Omental fat pad (tissue), 4 donors: ENCODE measurements at places on chromosomes 3 and 15. TPM values are rescaled to one million over a fixed set of nuclear protein-coding genes. Genes with fewer than 3 reads are reported as not detected.

DNA sequence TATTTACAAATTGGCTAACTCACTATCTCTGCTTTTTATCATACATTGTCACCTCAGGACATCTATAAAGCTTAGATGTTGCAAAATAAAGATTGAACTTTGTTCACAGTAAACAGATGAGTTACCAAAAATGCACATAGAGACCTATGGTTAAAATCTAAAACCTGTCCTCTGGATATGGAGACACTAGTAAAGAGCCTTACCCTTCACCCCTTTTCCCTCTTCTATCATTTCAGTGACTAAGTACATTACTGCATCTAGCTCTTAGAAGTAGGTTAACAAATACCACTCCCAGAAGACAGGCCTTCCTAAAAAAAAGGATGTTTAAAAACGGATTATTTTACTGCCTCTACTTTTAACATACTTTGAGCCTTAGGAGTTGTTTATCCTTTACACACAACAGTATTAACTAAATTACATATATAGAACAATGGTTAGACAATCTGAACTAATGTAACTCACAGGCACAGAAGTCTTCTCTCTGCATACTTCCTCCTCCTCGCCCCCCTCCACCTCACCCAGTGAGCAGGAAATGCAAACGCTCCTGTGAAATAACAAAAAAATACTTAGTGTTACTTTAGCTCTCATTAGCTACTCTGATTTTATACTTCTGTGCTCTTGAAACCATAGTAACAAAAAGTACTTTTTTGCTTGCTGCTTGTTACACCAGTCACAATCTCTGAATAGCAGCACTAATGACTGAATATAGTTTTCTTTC, 23.3 kb downstream of the IREB2 start:
- DNase-seq: no peak

- peak; percentile 24 for DNase-seq
Measured at GRCh38 chr3:147945968-147946519, 536.9 kb downstream of the ZIC1 start.

- no peak for DNase-seq
Measured at GRCh38 chr15:96276438-96277210, 53.9 kb upstream of the NR2F2 start.

- DNase-seq: no peak
Measured at GRCh38 chr15:77571181-77571580, 61.5 kb downstream of the LINGO1 start.

GRCh38 chr15:38325648-38325990, 73.0 kb downstream of the SPRED1 start:
- DNase-seq: no peak

DNA sequence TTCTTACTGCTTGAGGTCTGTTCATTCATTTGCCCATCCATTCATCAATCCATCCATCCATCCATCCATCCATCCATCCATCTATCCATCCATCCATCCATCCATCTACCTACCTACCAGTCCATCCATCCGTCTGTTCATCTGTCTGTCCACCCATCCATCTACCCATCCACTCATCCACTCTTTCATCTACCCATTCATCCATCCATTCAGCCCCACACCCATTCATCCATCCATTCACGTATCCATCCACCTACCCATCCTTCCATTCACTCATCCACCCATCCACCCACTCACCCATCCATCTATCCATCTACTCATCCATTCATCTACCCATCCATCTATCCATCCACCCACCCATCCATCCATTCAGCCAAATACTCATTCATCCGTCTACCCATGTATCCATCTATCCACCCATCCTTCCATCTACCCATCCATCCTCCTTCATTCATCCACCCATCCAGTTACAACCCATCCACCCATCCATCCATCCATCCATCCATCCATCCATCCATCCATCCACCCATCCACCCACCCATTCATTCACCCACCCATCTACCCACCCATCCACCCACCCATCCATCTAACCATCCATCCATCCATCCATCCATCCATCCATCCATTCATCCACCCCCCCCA, 68.3 kb downstream of the FBLN2 start:
- no peak for DNase-seq

DNA sequence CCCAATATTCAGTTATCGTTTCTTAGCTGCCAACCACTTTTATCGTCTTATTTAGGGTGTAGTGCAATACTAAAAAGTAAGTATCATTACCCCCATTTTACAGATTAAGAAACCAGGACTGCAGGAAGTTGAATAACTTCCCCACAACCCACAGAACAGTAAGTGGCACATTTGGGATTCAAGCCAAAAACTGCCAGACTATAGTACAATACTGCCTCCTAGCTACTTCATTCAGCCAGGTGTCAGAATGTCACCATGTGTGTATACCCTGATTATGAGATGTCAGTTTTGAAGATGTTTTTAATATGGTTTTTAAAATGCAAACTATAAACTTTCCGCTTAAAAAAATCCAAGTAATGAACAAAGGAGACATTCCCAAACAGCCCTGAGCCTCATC, 74.2 kb upstream of the PROK2 start:
- DNase-seq: no peak

DNA sequence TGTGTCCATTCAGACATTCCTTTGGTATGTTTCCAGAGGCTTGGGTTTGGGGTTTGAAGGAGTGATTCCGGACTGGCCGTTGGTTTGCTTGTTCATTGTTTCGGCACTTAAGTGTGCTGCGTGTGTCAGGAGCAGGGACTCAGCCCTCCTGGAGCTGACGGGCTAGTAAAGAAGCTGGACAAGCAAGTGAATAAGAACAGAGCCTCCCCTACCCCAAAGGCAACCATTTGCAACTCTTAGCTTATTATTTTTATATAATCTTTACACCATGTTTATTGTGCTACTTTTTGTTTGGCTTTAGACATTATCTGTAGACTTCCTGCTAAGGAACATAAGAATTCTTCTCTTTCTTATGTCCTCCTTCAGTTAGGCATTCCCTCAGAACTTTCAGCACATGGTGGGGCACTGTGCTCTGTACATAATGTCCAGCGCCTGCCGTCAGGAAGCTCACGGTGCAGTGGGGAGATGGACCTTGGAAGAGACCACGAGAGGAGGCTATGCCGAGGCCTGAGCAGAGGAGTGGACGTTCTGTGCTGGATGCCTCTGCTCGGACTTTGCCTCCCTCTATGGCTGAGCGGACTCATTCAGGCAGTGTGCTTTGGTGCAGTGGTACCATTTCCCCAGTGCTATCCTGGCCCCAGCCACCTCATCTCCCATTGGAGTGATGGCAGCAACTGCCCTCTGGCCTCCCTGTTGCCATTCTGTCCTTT, 65.4 kb downstream of the EEFSEC start:
- DNase-seq: no peak

GRCh38 chr3:153246806-153247205, 84.8 kb downstream of the RAP2B start:
- no peak for DNase-seq

Gene INSYN1
- 3.7 TPM for total RNA-seq

Gene THAP10
- 0.48 TPM for total RNA-seq

Gene FOXB1
- not detected for total RNA-seq

Gene RETNLB
- not detected for total RNA-seq

Gene THRB
- total RNA-seq: 23.3 TPM

Gene IMPG2
- total RNA-seq: 0.24 TPM

Gene OR5K2
- total RNA-seq: not detected
